ENCODE measurements at places on chromosomes 11 and 22.
A peak's percentile ranks its signal among the peaks of the same experiment; 100 is the strongest.

- DNase-seq: no peak
These were observed 107.3 kb downstream of the ETS1 start for GRCh38 chr11:128480066-128480465.

GRCh38 chr22:44599084-44599483, 101.1 kb upstream of the RTL6 start:
- DNase-seq: no peak

DNA sequence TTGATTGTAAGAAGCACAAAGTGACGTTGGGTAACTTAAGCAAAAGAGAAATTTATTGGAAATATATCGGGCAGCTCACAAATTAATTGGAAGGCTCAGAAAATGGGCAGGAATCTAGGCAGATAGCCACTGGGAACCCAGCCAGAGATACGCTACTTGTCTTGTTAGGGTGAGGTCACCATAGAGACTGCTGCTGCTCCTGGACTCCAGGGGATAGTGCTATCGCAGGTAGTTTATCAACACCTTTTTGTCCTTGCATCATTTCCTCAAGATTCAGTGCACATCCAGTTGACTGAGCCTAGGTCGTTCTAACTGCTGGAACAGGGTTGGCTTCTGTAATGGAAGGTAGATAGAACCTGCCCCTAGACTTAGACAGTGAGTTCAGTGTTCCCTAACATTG, 19.6 kb downstream of the AMOTL1 start:
- no peak for DNase-seq

DNA sequence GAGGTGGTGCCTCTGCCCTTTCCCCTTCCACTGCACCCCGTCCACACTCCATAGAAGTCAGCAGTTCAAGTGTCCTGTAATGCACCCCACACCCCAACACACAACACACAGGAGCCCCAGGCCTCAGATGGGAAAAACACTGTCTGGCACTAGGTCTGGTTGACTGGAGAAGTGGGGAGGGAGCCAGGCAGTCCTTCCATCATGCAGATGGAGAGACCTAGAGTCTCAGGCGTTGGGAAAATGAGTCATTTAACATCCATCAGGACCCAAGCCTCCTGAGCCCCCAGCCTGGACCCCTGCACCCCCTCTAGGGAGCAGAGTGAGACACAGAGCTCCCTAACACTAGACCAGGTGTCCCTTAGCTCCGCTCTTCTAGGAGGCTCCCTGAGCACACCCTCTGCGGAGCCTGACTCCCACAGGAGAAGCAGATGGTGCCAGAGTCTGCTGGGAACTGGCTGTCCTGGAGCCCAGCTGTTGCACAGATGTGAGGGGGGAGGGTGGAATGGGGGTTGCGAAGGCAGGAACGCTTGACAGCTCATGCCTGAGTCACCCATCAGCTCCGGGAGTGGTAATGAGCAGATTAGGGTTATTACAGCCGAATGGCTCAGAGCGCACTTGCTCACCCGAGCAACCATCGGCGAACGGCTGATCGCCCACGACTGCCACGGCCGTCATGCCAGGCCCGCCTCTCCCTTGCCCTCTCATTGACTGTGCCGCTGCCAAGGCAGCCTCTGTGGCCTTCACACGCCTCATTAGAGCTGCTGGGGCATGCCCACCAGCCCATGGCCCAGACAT, 22.1 kb upstream of the SYT7 start:
- DNase-seq: no peak

DNA sequence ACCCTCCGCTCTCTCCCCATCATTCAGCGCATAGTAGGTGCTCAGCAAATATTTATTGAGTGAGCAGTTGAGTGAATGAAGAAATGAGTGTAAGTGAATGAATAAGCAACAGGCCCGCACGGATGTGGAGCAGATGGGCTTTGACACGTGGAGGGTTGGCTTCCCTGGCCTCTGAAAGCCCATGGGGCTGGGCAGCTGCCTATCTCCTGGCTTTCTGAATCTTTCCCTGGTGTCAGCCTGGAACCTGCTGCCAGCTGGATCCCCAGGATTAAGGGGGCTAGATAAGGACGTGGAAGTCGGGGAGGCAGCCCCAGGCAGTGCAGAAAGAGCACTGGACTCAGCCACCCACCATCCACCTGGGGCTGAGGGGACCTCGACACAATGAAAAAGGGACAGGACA, 12.6 kb downstream of the IL2RB start:
- no peak for DNase-seq

GRCh38 chr11:128479144-128479543, 108.2 kb downstream of the ETS1 start:
- no peak for DNase-seq

DNA sequence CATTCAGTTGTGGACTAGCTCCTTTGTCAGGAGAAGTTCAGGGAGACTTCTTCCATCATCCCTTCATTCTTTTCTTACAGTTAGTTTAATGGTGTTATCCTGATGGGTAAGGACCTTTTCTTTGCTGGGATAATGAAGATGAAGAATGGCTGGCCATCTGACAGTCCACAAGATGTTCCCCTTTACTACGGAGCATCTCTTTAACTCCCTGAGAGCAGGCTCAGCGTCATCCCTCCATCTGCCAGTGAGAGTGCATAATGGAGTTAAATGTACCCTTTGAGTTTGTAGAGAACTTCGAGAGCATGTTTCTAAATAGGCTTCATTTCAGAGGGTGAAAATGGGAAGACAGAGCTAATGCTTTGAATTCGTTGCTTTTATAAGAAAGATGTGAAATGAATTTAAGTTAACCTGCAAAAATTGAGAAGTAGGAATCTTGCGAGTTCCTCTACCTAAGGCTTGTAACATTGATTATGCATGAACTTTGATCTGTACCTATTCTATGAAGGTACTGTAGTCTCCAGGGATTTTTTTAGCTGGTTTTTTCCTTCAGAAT, 1.7 kb downstream of the EP300 start:
- DNase-seq: peak; percentile 63

DNA sequence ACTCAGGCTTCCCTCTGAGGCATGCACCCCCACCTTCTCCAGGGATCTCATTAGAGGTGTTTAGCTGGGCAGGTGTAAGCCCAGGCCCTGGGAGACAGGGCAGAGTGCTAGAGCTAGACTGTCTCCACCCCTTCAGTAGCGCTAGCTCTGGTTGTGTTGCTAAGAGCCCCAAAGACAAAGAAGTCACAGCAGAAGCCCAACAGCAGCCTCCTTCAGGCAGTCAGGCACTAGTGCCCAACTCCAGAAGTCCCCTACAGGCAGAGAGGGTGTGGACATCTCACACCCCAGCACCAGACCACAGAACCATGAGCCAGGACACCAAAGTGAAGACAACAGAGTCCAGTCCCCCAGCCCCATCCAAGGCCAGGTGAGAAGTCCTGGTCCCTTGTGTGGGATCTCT, at the start of gene CNGA4:
Gene CNGA4 (plus strand): TSS at position 188 of the 400 bp plus-strand sequence. CDS start 118 bp downstream, at position 306.
- DNase-seq: peak; percentile 19
